Activated T-cell treated with anti-CD3 and anti-CD28 coated beads for 24 hours (primary cell): ENCODE measurements at places on chromosomes 6 and 20.

DNA sequence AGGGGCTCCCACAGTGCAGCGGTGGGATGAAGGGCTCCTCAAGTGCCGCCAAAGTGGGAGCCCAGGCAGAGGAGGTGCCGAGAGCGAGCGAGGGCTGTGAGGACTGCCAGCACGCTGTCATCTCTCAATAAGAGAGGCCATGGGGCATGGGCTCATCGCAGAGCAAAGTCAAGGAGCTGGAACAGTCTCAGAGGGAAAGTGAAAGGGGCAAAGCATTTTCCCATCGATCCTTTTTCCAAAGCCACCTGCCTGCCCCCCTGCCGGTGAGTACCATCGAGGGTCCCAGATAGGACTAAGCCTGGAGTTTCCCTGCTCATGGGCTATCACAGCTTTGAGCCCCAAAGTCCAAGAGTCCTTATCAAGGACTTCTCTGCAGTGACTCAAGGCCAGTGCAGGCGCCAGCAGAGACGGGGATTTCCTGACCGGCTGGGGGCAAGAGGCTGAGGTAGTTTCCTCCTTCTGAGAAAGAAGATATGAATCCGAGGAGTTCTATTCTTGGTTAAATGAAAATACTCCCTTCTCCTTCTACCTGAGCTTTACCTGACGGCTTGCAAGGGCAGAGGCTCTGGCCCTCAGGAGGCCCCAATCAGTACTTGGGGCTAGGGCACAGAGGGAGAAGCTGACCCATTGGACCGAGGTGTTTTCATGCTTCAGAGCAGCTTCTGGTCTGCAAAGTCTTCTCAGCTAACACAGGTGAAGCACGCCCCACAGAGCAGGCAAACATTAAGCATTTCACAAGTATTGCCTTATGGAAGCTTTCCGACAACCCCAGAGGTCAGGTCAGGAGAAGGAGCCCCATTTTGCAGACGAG, 22.6 kb downstream of the ETV7 start:
- DNase-seq: no peak

DNA sequence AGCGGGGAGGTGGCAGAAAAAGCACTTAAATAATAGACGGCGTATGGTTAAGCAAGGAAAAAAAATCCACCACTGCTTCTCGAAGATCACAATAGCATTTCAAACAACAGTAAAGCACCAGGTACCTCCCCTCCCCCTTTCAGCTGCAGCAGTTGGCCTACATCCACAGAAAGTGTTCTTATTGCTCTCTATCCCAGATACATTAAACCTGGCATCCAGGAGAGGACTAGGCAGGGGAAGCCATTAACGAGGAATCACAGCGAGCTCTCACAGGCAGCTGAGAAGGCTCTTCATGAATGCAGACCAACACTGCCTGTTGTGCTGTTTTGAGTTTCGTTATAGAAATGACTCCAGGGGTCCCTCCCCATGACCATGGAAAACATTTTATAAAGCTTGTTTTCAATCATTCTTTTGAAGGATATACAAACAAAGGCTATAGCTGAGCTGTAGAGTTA, 11.8 kb downstream of the FYN start:
- no peak for DNase-seq

GRCh38 chr20:49587111-49587570, 19.2 kb upstream of the PTGIS start:
- DNase-seq: no peak

GRCh38 chr20:57647006-57647932, 27.0 kb upstream of the ZBP1 start:
- DNase-seq: no peak

- no peak for DNase-seq
These were observed 657.9 kb upstream of the HS3ST5 start for GRCh38 chr6:115000736-115001135.

GRCh38 chr20:17694767-17695166, 5.0 kb upstream of the BANF2 start:
- no peak for DNase-seq

GRCh38 chr6:148509800-148510581, 167.4 kb downstream of the SASH1 start:
- no peak for DNase-seq

- DNase-seq: no peak
These were observed 30.0 kb upstream of the AKIRIN2 start for GRCh38 chr6:87731818-87732661.

DNA sequence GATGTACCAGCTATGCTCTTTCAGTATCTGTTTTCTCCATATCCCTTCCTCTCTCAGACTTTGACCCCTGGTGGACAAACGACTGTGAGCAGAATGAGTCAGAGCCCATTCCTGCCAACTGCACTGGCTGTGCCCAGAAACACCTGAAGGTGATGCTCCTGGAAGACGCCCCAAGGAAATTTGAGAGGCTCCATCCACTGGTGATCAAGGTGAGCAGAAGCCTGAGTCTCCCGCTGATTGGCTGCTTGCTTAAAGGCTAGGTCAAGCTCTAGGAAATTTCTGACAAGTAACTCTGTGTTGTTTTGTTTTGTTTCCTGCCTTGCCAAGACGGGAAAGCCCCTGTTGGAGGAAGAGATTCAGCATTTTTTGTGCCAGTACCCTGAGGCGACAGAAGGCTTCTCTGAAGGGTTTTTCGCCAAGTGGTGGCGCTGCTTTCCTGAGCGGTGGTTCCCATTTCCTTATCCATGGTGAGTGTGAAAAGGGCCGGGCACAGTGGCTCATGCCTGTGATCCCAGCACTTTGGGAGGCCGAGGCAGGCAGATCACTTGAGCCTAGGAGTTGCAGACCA, 28.6 kb downstream of the C6orf89 start:
- DNase-seq: no peak

DNA sequence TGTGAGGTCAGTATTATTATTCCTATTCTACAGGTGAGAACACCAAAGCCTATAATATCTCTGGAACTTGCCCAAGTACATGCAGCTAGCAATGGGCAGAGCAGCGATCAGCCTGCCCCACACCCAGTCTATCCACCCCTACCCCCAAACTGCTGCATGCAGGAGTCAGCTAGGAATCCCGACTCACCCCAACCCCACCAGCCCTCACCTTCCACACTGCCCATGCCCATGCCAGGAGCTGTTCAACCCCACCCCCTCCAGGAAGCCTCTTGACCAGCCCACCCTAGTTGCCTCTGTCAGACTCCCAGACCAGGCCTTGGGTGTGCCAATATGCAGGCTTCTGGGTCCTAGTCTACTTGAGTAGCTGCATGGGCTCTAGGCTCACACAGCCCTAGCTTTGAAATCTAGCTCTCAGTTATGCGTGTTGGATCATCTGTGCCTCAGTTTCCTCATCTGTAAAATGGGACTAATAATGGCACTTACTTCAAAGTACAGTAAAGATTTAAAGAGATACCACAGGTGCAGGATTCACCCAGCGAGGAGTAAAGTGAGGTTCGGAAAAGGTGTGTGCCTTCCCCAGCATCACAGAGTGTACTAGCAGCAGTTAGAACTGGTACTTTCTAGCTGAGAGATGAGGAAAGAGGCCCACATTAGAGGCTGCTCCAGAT, 173.2 kb downstream of the VEGFA start:
- no peak for DNase-seq

DNA sequence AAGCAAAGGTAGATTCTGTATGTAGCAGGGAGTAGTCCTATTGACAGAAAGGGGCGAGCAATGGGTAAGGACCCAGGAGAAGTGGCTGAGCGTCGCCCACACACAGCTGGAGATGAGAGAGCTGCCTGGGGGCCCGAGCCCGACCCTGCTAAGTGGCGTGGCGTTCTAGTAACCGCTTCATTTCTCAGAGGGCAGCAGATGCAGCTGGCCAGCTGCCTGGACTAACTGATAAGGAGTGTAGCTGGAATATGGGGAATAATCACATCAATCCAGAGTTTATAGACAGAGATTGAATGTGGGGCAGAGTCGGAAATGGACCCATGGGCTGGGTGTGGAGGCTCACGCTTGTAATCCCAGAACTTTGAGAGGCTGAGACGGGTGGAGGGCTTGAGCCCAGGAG, 64.4 kb downstream of the EZR start:
- DNase-seq: no peak

DNA sequence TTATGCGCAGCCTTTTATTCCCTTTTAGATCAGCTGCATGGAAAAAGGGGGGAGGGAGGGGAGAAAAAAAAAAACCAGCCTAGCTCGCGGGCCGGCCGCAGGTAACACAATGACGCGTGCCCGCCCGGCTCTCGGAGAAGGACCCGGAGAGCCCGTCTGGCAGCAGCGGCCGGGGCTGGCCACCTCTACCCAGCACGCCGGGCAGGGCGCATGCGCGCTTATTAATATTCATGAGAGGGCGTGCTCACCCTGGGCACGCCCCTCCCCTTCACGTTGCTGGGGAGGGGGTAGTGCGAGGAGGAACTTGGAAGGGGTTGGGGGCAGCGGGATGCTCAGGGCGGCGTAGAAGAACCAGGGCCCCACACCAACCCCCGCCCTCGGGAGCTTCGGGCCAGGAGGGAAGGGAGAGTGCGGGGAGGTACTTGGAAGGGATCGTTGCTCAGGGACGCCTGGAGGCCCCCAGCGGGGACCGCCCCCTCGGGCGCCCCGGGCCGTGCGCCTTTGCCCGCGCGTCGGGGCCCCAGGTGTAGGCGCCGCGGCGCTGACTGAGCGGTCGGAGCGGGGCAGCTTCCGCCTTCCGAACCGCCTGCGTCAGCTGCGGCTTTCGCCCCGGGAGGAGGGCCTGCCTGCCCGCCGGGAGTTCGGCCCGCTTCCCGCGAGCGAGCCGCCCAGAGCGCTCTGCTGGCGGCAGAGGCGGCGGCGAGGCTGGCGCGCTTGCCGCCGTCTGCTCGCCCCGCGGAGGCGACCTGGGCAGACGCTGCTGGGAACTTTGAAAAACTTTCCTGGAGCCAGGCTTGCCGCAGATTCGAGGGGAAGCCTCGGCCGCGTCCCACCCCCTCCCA, at the start of gene JAG1:
TSS of gene JAG1 (minus strand) at position 158 of the 842 bp plus-strand sequence. CDS start 469 bp downstream, outside the sequence.
- DNase-seq: peak; percentile 39

- no peak for DNase-seq
These were observed 1359.4 kb upstream of the GJE1 start for GRCh38 chr6:140773276-140773675.

DNA sequence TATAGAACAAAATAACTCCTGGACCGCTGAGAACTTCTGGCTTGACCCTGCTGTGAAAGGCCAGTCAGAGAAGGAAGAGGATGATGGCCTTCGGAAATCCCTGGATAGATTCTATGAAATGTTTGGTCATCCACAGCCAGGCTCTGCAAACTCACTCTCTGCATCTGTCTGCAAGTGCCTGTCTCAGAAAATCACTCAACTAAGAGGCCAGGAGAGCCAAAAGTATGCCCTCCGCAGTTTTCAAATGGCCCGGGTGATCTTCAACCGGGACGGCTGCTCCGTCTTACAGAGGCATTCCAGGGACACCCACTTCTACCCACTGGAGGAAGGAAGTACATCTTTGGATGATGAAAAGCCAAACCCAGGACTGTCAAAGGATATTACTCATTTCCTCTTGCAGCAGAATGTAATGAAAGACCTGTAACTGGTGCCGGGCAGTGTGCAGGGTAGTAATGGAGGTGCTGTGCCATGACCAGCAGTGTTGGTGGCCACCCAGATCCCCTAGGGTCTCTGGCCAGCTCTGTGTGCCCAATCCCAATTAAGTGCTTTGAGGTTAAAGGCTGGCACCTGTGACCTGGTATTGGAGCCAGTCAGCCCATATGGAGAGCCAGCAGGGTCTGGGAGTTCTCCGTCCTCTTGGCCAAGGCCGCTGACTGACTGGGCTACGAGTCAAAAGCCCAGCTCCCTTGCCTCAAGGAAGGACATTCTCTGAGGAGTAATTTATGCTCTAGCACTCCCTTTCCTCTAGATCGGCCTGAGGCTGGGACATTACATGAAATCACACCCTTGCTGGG, 87.1 kb downstream of the TRMT6 start:
- no peak for DNase-seq

GRCh38 chr20:13341737-13342393, 120.8 kb downstream of the ISM1 start:
- DNase-seq: no peak

GRCh38 chr6:112218563-112218962, 35.8 kb downstream of the LAMA4 start:
- DNase-seq: no peak

DNA sequence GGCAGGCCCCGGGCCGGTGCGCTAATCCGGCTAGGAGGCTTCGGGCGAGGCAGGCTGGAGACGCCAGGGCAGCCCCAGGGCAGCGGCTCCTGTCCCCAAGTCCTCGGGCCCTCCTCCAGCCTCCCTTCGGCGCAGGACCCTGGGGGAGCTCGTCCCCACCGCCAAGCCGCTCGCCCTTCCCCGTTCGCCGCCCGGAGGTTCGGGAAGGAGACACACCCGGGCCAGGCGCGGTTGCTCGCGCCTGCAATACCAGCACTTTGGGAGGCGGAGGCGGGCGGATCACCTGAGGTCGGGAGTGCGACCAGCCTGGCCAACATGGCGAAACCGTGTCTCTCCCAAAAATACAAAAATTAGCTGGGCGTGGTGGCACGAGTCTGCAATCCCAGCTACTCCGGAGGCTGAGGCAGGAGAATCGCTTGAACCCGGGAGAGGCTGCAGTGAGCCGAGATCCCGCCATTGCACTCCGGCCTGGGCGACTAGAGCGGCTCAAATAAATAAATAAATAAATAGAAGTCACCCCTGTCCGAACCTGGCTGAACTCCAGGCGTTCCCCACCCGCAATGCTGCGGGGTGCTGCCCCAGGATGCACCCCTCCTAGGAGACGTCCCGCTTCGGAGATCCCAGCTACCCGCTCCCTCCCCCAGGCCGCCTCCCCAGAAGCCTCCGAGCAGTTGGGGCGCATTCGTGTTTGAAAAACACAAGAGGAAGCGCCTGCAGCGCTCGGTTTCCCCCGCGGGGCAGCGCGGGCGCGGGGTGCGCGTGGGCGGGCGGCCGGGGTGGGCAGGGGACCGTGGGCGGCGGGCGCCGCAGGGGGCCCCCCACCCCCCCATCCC, 27.5 kb downstream of the SERPINB9 start:
- no peak for DNase-seq

- DNase-seq: no peak
These were observed 84.2 kb upstream of the E2F3 start for GRCh38 chr6:20317430-20317829.

GRCh38 chr20:45450097-45450818, 19.3 kb upstream of the WFDC2 start:
- no peak for DNase-seq

DNA sequence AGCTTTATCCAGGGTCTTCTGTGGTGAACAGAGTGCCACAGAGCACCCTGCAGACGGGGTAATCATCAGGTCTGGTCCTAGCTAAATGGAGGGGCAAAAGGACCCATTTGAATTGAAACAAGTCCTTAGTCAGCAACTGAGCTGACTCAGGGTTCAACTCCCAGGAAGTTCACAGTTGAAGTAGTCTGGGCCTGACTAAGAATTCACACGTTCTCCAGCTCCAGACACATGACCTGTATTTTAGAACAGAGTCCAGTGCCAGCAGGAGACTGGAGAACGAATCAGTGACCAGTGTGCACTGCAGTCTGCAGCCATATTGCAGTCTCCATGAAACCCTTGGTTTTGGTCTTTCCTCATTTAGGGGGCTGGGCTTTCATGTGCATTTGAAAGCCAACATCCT, 85.2 kb downstream of the ELOVL4 start:
- DNase-seq: no peak

DNA sequence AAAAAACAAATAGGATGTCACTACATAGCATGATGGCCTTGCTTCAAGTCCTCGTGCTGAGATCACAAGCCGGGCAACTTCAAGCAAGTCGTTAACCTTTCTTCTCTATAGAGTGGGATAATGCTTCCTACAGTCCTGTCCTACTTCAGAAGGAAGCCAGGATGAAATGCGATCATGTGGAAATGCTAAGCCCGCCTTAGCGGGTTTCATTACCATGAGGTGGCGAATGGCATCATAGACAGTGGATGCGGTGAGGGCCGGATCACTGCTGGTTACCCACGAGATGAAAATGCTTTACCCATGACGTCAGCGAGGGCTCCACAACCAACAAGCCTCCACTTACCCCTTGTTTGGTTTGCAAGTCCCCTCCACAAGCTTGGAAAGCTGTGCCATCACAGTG, 206.4 kb downstream of the TBXT start:
- DNase-seq: no peak

GRCh38 chr6:20055916-20056315, 156.4 kb downstream of the MBOAT1 start:
- no peak for DNase-seq
